ENCODE measurements at places on chromosomes 3 and 15.

DNA sequence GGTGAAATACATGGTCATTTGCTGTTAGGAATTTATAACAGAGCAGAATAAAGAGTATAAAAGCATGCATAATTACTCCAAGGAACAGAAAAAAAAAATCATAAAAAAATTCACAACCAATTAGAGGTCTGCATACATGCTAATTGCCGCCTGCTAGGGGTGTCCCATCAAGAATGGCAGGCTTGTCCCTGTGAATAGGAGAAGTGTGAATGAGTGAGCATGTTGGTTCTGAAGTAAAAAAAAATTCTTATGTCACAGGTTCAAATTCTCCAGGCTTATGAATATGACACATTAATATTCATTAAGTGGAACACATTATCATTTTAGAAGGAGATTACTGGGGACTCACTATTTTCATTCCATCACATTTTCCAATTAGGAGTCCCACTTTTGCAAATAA is 822.7 kb downstream of the NTRK3 start:
- DNase-seq = no peak

GRCh38 chr15:46848704-46849103 is 868.6 kb upstream of the SEMA6D start:
- peak; percentile 20 for DNase-seq

- no peak for DNase-seq
Observed at GRCh38 chr15:33188159-33188558, 6.4 kb downstream of the FMN1 start.

DNA sequence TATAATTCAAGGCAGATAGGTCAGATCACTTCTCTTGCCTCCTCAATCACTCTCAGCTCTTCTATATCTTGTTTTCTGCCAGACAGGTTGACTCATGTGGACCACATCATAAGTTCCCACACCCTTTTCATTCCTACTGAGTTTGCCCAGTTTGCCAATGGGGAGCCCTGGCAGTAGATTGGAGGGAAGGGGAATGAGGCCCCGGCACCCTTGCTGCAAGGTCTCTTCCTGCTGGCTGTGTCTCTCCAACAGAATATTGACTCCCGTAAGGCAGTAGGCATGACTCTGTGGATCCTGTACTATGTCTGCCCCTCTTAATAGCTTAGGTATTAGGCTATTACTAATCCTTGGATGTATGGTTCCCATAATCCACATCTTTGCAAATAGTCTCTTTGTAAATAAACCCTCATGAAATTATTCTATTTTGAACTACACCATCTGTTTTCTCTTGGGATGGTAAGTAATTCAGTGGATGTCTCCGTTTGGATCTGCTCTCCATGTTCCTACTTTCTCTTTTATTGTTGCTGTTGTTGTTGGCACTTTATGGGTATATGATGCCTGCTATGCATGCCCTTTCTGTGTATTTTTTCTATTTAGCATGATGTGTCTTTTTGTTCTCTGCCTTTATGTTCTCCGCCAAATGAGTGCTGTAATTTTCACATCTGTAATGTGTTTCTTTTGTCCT is 65.5 kb upstream of the DCBLD2 start:
- no peak for DNase-seq
